ENCODE measurements at places on chromosomes 2 and 18.

GRCh38 chr2:141311430-141311829 lies 819.4 kb downstream of the LRP1B start:
- no peak for DNase-seq

- DNase-seq = peak; percentile 88
Measured at GRCh38 chr2:127700527-127701192, 637 bp upstream of the SFT2D3 start.

DNA sequence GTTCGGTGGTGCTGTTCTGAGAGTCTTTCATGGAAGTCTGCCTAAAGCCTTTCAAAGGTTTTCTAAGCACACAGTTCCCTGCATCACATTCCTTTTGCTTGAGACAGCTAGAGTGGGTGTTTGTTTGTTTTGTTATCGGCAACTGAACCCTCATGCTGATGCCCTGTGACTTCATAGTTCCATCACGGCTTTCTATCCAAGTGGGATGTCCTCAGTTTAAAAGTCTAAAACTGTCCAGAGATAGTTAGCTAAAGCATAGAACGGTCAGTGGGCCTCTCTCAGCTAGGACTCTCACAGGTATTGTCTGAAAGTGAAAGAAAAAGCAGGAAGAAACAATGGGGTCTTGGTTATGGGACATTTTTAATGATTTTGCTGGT lies 337.3 kb downstream of the OSR1 start:
- DNase-seq = no peak

GRCh38 chr2:237196866-237197618 lies 111.4 kb downstream of the COPS8 start:
- DNase-seq = no peak

DNA sequence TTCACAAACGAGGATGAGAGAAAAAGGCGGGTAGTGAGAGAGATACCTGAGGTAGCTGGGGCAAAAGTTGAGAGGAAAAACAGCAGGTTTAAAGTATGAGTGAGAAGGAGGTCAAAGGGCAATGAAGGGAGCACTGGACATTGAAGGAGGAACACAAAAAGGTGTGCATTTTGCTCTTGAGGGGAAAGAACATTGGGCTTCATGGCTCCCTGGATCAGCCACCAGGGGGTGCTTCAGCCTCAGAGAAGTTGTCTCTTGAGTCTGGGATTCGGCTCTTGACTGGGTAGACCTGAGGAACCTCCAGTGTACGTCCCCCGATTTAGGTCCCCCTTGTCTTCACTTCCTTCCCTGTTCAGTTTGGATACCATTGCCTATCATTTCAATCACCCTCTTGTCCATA lies 128.5 kb downstream of the RAPGEF4 start:
- no peak for DNase-seq

- no peak for DNase-seq
Measured at GRCh38 chr2:43052204-43052943, 174.0 kb downstream of the ZFP36L2 start.
